ENCODE measurements at places on chromosomes 7 and 10.
A peak's percentile ranks its signal among the peaks of the same experiment; 100 is the strongest.

DNA sequence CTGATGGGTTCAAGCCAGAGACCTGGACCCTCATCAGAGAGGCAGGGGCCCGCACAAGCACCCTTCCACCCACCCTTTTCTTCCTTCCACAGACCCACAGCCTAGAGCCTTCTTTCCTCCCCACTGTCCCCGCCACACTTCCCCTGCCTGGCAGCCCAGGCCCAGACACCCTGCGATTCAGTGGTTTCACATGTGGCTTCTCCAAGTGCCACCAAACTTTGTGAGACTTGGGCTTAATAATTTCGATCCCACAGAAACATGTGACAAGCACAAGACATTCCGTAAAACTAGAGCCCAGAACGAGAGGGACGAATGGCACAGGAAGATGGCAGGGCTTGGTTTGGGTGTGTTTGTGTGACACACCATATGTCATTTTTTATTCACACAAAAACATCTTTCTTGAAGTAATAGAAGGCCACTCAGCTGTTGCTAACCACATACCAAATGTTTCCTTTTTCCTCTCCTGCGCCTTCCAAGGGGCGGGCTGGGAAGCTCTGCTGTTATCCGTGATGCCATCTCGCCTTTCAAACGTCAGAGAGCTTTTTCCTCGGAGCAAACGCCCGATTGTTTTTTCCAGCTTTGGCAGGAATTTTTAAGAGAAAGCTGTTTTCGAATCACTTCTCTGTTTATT is 162.9 kb downstream of the GRK5 start:
- no peak for DNase-seq

DNA sequence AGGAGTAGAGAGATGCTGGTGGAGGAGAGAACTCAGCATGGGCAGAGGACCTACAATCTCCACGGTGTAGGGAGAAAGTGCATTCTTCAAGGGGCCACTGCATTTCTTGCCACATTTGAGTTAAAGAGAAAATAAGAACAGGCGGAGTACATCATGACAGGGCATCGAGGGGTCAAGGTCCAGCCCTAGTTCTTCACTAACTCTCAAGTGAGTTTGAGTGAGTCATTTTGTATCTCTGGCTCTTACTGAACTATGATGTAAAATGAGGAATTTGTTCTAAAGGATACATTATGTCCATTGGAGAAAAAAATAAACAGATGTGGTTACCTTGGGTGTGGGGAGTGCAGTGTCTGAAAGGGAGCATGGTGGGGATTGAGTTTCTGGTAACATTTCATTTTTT is 182.9 kb downstream of the XPNPEP1 start:
- no peak for DNase-seq

GRCh38 chr10:33743429-33743857 is 409.0 kb upstream of the NRP1 start:
- DNase-seq = no peak

DNA sequence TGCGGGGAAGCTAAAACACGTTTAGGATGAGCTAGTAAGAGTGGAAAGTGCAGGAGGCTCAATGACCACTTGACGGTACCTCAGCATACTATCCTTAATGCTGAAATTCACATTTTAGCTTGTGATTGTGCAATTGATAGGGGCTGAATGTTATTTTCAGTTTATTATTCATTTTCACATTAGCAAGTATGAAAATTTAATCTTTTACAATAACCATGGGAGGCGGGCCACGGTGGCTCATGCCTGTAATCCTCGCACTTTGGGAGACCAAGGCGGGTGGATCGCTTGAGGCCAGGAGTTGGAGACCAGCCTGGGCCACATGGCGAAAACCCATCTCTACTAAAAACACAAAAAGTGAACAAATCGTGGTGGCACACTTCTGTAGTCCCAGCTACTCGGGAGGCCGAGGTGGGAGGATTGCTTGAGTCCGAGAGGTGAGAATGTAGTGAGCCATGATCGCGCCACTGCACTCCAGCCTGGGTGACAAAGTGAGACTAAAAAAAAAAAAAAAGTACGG is 22.0 kb upstream of the ANLN start:
- DNase-seq = no peak

GRCh38 chr7:28070297-28071055 is 110.1 kb downstream of the JAZF1 start:
- DNase-seq = no peak

DNA sequence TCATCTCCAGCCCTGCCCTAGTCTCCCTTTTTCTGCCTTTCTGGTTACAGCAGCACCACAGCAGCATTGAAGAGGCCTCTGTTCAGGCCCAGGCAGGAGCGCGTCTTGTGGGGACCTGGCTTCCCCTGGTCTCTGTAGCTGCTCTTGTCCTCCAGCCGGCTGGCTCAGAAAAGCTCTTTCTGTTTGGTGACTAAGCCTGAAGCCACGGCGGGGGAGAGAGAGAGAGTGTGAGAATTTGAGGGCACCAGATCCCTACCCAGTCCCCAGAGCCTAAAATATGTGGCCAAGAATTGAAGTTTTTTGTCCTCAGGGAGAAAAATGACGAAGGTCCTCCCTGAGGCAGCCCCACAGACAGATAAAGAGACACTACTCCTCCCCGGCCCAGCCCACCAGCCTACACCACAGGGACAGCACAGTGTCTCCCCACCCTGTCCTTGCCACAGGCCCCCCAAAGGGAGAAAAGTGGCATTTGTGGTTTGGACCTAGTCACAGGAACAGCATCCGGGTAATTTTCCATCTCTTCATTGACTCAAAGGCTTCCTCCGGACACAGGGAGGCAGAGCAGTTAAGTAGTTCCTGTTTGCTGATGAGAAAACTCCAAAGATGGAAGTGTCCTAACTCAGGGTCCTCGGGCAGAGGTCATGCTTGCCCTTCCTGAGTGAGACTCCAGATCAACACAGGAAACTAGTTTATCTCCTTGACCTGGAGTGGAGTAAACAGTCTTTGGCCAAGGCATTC is 13.3 kb upstream of the FAM180A start:
- DNase-seq = no peak

GRCh38 chr10:11157292-11158076 is 139.8 kb downstream of the CELF2 start:
- no peak for DNase-seq

GRCh38 chr10:66852811-66853210 is 73.0 kb upstream of the LRRTM3 start:
- no peak for DNase-seq

- no peak for DNase-seq
These were observed 85.4 kb downstream of the ICA1 start for GRCh38 chr7:8176370-8177081.

DNA sequence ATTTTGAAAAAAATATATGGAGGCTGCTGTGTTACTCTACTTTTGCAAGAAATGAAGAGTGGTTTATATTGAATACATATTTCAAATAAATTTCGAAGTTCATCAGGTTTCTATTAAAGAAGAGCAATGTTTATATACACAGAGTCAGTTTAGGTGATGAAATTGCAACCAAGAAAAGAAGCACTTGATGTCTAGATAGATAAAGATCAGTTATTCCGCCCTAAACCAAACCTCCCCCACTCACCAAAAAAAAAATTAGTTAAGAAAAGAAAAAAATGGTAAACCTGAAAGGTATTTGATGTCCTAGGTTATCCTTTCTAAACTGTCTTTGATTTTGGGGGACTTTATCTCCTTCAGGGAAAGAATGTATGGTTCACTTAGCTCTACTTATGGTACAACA is 111.8 kb downstream of the SKIDA1 start:
- no peak for DNase-seq

GRCh38 chr10:36224431-36224985 is 582.4 kb upstream of the FZD8 start:
- no peak for DNase-seq

DNA sequence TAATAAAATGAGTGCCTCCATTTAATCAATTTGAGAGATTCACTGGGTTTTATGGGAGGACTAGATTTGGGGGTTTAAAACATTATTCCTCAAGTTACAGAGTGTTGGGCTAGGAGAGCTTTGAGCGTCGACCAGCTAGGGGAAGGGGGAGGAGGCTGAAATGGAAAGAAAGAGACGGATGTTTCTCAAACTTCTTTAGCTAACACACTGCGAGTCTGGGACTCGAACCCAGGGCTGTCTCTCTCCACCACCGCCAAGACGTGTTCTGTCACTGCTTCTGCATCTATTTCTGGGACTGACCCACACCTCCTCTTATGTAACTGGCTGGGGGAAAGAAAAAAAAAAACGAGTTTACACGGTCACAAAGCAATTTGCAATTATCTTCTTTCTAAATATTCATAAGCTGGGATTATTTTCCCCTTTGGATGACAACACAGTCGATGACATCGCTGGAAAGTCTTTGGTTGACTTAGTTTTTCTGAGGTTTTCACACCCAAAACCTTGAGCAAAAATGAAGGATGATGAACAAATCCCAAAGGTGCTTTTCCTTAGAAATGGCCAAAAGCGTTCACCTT is 27.2 kb downstream of the CHST15 start:
- DNase-seq = no peak

GRCh38 chr7:82109288-82109687 is 334.3 kb downstream of the CACNA2D1 start:
- peak; percentile 70 for DNase-seq

DNA sequence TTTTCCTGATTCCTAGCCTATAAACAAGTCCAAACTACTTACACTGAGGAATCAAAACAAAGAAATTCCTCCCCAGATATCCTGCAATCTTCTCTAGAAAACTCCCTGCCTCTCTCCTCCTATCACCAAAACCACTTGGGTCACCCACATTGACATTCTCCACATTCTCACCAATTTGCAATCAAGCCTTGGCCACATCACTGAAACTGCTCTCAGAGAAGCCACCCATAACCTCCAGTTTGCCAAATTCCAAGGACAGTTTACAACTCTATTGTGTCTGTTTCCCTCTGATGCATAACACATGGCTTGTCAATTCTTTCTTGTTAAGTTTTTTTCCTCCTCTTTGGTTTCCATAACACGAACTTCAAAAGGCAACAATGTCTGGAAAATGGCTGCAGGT is 233.5 kb downstream of the XPNPEP1 start:
- DNase-seq = no peak

DNA sequence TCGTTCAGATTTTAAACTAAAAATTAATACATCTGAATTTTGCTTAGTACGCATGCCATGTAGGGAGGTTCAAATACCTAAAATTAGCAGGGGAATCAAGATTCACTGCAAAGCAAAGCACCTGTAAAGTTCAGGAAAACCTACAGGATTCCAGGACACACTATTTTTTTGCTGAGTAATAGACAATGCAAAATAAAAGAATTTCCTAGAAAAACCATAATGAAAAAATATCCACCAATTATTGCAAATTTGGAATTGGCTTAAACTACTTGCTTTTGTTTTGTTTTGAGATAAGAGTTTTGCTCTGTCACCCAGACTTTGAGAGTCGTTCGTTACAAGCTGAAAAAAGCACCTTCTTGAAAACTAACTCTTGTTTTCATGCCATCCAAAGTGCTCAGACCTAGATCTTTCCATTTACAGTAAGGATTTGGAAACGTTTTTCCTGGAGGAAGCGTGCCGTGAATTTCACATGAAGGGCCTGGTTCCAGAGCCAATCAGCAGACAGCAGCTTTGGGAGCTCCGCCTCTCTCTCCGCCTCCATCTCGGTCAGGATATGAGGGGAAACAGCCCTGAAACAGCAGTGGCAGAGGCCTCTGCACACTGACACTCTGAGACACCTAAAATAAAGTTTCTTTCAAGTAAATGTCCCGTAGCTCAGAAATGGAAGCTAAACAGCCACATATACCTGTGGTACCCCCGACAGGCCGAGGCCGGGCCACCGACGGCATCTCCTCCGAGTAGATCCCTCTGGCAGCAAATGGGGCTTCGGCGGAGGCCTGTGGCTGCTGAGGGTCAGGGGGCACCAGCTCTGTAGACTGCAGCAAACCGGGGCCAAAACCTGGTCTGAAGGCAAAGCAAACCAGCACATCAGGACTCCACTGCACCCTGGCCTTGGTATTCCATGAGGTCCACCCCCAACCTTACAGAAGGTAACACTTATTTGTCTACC is 45.9 kb upstream of the ATP6V0A4 start:
- no peak for DNase-seq

- no peak for DNase-seq
These were observed 69.3 kb downstream of the DLG5 start for GRCh38 chr10:77857272-77857671.

- no peak for DNase-seq
These were observed 78.2 kb downstream of the CCSER2 start for GRCh38 chr10:84406561-84406960.

DNA sequence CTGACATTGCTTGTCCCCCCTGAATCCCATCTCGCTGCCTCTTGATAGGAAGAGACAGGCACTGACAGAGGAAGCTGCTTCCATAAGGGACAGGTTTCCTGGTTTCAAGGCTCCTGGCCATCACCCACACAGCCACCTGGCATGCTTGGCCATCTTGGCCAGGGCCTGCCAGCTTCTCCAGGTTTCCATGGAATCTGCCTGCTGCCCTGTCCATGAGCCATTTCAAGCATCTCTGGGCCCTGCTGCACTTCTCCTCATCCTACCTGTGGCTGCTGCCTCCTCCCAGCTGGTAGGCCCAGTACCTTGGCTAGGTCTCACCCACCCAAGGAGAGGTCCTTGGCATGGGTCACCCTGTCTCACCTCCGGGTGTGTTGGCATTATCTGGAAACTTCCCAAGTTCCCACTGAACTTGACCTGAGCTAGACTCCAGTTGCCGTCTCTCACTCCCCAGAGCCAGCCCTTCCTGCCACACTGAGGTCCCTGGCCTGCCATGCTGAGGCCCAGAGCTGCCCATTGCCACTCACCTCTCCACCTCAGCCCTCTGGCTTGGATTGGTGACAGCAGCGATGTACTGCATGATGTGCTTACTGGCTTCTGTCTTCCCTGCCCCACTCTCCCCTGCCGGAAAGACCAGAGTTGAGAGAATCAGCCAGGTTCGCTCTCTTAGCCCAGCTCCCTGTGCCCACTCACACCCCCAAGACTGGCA is 2.6 kb downstream of the MYO1G start:
- no peak for DNase-seq

DNA sequence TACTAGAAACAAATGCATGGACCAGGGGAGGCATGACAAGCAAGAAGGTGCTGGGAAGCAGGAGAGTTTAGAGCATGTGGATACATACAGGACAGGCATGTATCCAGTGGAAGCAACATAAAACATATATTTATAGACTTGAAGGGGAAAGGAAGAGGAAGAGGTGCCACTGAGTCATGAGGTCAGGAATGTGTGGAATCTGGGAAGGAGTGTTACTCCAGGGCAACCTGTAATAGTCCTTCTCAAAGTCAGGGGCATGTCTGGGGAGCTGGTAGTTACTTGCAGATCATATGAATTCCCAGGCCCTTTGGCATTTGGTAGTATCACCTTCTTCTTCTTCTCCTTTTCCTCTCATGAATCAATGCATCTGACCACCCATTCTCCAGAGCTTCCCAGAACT is 246.6 kb downstream of the XPNPEP1 start:
- DNase-seq = no peak

DNA sequence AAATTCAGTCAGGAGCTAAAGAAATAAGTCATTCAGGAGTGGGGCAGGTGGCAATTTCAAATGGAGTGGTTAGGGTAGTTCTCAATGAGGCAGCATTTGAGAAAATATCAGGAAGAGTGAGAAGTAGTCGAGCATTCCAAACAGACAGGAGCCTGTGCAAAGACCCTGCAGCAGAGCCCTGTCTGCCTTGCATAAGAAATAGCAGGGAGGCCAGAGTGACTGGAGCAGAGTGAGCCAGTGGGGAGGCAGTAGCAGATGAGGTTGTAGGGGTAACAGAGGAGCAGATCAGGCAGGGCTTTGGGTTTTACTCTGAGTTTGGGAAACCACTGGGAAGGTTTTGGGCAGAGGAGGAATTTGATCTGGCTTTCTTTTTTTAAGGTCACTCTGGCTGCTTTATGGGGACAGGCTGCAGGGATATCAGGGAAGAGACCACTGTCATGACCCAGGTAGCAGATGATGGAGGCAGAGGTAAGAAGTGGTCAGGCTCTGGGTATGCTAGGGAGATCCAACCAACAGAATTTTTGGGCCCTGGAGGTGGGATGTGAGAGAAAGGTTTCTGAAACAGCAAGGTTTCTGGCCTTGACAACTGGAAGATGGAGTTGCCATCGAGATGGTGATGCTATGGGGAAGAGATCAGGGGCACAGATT is 1.3 kb upstream of the BLVRA start:
- no peak for DNase-seq

All from RKO (cell line).